NCI-H1092 treated with DMSO at 0.1 percent for 48 hours (cell line): ENCODE measurements at places on chromosomes 11 and 22.
A peak's percentile ranks its signal among the peaks of the same experiment; 100 is the strongest.

DNA sequence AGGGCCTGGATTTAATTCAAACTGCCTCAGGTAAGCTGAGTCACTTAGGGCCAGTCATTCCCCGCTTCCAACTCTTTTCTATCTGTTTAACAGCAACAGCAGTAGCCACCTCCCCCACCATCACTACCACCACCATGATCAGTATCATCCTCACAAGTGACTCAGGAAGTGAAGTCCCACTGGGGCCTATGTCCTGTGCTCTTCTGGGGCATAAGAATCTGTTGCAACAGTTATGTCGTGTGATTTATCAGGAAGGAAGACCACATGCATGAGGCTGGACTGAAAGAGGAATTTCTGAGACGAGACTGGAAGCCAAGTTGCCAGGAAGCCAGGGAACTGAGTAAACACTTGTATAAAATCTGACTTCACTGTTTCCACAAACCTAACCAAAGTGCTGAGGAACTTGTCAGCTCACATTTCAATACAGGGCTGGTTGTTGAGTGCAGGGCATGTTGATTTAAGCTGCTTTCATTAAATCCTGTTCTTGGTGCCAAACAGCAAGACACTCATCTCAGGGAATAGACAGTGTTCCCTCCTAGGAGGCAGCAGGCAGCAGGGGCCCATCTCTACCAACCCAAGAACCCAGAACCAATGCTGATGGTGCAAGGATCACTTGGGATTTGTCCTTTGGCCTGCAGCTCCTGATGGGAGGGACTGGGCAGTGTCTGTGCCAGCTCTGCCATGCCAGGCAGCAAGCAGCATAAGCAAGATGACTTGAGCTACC, 226.7 kb upstream of the NARS2 start:
- DNase-seq, result peak; percentile 70

GRCh38 chr11:58927393-58928106, 11.7 kb upstream of the GLYATL1 start:
- DNase-seq, result peak; percentile 84

DNA sequence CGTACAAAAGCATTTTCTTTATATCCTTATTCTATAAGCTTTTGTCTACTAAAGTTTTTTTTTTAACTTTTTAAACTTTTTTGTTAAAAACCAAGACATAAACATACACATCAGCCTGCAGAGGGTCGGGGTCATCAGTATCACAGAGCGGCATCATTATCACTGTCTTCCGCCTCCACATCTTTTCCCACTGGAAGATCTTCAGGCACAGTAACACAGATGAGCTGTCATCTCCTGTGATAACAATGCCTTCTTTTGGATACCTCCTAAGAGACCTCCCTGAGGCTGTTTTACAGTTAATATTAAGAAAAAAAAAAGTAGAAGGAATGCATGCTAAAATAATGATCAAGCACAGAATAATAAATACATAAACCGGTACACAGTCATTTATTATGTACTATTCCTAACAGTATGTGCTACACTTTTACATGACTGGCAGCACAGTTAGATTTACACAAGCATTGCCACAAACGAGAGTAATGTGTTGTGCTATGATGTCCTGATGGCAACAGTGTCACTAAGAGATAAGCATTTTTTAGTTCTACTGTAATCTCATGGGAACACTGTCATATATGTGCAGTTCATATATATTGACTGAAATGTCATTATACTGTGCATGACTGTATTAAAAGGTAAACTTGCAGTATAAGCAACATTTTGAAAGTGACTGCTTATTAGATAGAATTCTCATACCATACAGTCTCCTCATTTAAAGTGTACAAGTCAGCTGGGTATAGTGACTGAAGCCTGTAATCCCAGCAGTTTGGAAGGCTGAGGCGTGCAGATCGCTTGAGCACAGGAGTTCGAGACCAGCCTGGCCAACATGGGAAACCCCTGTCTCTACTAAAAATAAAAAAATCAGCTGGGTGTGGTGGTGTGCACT, 58.6 kb downstream of the KDM2A start:
- no peak for DNase-seq

- DNase-seq, result no peak
Measured at GRCh38 chr11:35600331-35600838, 17.9 kb upstream of the FJX1 start.

DNA sequence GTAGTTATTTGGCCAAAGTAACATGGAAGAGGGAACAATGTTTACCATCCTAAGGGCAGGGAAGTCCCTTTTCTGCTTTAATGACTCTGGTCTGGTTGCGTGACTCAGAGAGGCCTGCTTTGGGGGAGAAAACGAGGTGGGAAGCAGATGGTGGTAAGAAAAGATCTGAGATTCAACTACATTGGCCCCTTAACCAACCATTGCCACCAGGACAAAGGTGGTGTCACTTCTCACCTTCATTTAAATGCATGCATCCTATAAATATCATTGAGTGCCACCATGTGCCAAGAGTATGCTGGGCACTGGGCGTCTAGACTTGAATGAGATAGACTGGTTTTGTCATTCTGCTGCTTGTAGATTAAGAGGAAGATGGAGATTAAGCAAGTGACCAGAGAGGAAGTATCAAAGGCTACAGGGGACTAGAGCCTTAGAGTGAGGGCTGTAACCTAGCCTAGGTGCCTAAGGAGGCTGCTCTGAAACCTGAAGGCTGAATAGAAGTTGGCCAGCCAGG, 3.6 kb upstream of the SORL1 start:
- DNase-seq, result no peak

GRCh38 chr11:19405966-19406365, 165.2 kb upstream of the E2F8 start:
- DNase-seq, result no peak

DNA sequence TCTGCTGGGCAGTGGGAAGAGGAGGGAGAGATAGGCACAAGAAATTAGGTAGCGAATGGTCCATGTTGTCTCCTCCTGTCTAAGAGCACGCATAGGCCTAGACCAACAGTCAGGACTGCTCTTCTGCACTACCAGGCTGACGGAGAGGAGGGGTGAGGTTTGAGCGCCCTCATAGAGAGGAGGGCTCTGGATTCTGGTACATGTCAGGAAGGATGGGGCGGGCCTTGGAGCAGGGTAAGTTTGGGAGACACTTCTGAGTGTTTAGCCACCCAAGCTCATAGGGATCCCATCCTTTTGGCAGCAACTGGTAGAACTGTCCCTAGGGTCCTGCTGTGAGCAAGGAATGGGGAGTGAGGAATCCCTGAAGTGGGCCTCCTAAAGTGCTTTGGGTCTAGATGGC, 60.4 kb downstream of the KCNC1 start:
- DNase-seq, result no peak

DNA sequence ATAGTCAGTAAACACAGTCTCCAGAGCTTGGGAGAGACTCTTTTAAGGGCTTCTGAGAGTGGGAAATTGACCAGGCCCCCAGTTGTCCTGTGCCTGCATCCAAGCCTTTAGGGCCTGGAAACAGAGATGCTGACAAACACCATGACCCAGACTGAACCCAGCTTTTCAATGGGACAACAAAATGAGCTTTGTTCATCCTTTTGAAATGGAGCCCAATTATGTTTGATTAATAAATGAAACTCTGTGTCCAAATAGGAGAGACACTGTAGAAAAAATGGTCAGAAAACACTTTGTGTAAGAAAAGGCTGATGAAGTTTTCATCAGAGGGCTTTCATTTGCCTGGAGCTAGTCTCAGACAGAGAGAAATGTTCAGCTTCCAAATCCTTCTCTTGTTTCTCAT, 146.0 kb downstream of the RRAS2 start:
- no peak for DNase-seq

DNA sequence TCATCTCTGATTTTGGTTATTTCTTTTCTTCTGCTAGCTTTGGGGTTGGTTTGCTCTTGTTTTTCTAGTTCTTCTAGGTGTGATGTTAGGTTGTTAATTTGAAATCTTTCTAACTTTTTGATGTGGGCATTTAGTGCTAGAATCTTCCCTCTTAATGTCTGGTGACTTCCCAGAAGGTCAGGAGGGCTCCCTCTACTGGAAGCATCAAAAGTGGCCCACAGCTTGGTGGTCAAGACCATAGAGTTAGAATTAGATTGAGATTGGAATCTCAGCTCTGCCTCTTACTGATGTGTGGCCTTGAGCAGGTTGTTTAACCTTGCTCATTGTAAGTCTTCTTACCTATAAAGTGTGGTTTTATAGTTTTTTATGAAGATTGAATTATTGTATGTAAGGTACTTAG, 99.3 kb downstream of the FDX1 start:
- DNase-seq, result no peak

- DNase-seq, result no peak
Measured at GRCh38 chr22:43945632-43946383, 9.4 kb upstream of the SAMM50 start.

- DNase-seq, result no peak
Measured at GRCh38 chr11:95406271-95406670, 175.3 kb upstream of the SESN3 start.

- no peak for DNase-seq
Measured at GRCh38 chr11:45658292-45658991, 7.0 kb downstream of the CHST1 start.
